ENCODE measurements at places on chromosomes 4 and X.

- DNase-seq: no peak
These were observed 68.5 kb downstream of the CEP44 start for GRCh38 chr4:174352061-174352819.

- DNase-seq: peak; percentile 6
These were observed 37.4 kb upstream of the SLC10A4 start for GRCh38 chr4:48445704-48446103.

GRCh38 chrX:148933881-148934280 is 433.5 kb downstream of the AFF2 start:
- DNase-seq: no peak

GRCh38 chrX:36961590-36961989 is 46.6 kb upstream of the FAM47C start:
- DNase-seq: no peak

- peak; percentile 34 for DNase-seq
These were observed 38.1 kb upstream of the PDE5A start for GRCh38 chr4:119666653-119667091.

DNA sequence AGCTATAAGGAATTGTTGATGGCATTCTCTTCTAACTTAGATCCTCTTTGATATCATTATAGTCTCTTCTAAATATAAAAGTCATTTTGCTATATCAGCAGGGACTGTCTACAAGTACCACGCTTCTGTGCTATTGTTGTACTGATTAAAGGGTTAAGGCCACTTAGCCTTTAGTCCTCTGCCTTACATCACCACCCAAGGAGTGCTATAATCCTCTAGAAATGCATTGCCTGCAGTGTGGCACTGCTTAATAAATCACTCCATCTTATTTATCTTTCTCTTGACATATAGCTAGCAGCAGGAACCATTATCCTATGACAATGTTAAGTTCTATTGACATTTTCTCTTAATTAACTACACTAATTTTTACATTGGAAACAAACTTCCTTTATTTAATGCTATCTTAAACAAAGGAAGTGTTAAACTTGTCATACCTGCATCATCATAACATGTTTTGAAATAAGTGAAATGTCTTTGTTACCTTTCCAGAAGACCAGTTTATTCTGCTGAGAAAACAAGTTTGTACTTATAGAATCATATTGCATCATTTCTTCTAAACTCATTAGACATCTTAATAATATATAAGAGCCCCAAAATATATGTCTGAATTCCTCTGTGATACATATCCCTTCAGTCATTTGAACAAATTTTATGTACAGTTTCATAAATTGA is 360.9 kb upstream of the ATOH1 start:
- no peak for DNase-seq

- peak; percentile 55 for DNase-seq
These were observed 37.0 kb upstream of the ATP6AP2 start for GRCh38 chrX:40543661-40544328.

DNA sequence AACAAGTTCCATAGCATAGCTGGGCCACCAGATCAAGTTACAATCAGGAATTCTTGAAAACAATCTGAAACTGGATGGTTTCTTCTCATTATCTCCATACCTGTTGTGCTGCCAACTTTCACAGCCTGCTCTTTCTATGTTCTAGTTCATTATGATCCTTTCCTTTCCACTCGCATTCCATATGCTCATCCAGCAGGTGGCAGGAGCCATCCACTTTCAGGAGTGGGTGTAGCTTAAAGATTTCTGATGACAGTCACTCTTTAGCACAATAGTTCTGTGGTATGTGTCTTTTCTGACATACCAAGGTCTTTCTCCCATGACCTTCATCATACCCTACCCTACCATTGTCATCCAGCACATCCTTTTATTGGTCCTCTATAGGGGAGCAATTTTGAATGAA is 46.4 kb downstream of the PAGE2 start:
- peak; percentile 49 for DNase-seq

DNA sequence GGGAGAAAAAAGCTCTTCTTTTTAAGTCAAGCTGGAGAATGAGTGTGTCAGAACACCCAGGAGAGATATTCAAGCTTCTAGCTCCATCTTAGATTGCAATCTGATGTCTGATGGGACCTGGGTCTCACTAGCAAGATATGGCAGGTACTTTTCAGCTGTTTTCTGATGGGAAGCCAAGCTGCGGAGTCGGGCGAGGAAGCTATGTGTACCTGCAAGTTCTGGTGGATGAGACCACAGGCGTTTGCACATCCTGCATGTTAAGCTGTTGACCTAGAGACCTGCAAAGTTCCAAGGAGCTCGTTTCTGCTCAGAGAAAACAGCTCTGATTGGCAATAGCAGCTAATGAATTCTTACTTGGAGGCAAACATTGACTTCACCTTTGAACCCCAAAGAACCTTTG is 167.3 kb upstream of the GATB start:
- no peak for DNase-seq

GRCh38 chr4:184392316-184392715 is 82.0 kb downstream of the IRF2 start:
- DNase-seq: no peak

DNA sequence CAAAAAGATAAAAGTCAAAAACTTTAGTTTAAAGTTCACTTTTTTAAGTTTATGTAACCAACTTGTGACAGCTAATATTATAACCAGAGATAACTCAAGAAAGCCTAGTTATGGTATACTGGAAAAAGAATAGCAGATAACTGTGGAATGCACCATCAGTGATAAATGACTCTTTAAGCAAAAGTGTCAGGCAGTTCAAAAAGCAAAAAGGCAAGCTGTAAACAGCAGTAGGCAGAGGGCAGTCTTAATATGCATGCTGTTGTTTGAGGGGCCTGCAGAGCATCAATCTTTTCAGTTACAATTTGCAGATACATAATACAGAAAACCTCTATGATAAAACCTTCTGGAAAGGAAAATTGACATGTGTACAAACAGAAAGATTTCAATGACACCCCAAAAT is 81.8 kb upstream of the JADE1 start:
- DNase-seq: no peak

- no peak for DNase-seq
These were observed 33.7 kb upstream of the CRMP1 start for GRCh38 chr4:5926598-5926997.

- peak; percentile 62 for DNase-seq
These were observed 148.9 kb downstream of the STIM2 start for GRCh38 chr4:27009539-27009938.

GRCh38 chr4:84985952-84986351 is 19.5 kb upstream of the WDFY3 start:
- peak; percentile 85 for DNase-seq

DNA sequence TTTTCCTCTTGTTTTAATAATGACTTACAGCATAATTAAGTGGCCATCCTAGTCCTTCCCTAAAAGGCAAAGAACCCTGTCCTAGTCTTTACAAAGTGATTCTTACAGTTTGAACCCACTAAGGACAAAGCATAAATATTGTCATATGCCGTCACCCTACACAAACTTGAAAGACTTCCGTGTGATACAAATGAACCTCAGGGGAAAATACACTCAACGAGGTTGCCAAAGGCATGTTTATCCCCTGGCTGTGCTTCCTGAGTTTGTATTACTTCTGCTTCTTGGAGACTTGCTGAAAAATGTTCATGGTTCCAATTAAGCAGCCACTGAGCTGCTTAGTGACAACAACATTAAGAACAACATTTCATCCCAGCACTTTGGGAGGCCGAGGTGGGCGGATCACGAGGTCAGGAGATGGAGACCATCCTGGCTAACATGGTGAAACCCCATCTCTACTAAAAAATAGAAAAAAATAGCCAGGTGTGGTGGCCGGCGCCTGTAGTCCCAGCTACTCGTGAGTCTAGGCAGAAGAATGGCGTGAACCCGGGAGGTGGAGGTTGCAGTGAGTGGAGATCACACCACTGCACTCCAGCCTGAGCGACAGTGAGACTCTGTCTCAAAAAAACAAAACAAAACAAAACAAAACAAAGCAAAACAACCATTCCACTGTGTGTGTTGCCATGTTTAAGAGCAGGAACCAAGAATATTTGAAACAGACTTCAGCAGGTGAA is 16.2 kb downstream of the RASSF6 start:
- no peak for DNase-seq

GRCh38 chr4:46931981-46932380 is 22.9 kb upstream of the COX7B2 start:
- DNase-seq: peak; percentile 46

DNA sequence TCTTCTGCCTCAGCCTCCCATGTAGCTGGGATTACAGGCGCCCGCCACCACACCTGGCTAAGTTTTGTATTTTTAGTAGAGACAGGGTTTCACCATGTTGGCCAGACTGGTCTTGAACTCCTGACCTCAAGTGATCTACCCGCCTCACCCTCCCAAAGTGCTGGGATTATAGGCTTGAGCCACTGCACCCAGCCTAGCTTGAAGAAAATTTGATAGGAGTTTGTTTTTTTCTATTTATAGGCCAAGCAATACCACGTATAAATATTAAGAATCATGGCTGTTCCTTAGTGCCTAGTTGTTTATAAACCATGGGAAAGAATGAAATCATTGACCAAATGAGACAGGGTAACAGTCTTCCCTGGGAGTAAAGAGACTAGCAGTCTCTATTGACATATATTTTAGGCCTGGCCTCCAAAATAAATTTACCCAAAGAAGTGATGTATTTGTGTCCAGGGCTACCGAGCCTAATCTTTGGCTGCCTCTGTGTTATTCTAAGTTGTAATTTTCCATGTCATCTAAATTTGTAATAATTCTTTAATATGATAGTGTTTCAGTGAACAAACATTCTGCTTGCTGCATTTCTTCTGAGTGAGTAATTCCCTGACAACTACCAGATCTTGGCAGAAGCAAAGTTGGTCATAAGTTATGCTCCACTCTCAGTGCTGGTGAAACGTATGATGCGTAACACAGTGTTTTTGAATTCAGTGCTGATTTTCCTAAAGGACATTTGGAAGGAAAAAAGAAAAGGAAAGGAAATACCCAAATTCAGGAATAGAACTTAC is 10.3 kb downstream of the PKD2 start:
- DNase-seq: peak; percentile 97
